ENCODE measurements at places on chromosomes 16 and 17.
A peak's percentile ranks its signal among the peaks of the same experiment; 100 is the strongest.

- no peak for DNase-seq
These were observed 4.5 kb downstream of the ALKBH5 start for GRCh38 chr17:18187821-18188761.

DNA sequence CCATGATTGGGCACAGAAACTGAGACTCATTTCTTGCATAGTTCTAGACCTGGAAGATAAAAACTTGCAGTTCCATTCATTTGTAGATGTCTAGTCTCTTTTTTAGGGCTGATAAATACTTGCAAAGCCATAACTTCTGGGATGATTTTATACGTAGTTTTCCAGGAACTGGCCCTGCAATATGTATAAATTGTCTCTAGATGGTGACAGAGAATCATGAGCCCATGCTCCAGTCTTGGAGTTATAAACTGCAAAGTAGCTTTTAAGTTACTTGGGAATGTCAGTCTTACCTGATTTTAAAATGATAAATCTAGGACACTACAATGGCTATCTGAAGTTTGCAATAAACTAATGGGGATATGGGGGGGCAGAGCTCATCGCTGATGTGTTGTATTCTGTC, 3.0 kb upstream of the ADAMTS18 start:
- no peak for DNase-seq

GRCh38 chr17:81958633-81959342, 2.2 kb downstream of the NOTUM start:
- no peak for DNase-seq

GRCh38 chr17:20280851-20281250, 186.5 kb downstream of the LGALS9B start:
- no peak for DNase-seq

DNA sequence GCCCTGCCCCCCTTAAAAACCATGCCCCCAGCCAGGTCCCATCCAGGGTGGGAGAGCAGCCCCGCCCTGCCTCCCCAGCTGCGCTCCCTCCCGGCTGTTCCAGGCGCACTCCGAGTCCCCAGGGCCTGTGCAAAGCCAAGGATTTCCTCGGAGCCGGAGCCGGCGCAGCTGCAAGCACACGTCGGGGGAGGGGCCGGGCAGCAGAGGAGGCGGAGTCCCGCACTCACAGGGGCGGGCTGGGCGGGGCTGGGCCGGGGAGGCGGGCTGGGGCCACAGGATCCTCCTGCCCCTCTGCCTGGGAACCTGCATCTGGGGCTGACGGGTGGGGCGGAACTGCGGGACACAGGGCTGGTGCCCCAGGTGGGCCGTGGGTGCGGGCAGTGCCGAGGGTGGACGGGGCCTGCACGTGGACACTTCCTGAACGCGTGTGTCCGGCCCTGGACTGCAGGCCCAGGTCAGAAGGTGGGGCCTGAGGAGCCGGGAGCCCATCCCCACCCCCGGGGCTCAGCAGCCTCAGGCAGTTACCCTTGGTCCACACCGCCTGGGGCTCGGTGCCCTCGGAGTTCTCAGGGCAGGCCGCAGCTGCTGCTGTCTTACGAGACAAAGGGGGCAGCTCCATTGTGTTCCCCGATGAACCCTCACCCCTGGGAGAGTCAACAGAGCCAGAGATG, 24.0 kb upstream of the SSTR5 start:
- no peak for DNase-seq

DNA sequence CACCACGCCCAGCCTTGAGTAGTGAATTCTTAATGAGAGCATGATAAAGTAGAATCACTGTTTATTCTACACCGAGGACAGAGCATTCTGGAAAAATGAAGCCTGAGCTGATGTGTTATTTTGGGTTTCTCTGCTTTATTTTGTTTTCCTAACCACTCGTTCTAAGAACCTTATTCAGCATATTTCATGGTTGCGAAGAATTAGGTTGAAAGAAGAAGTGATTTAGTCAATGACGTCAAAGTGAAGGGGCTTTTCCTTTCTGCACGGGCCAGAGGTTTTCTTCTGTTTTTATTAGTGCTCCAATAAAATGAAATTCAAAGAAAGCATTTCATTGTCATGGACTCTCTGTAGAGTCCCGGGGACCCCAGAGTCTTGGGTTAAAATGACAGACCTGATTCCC, 178.5 kb downstream of the MAF start:
- no peak for DNase-seq

DNA sequence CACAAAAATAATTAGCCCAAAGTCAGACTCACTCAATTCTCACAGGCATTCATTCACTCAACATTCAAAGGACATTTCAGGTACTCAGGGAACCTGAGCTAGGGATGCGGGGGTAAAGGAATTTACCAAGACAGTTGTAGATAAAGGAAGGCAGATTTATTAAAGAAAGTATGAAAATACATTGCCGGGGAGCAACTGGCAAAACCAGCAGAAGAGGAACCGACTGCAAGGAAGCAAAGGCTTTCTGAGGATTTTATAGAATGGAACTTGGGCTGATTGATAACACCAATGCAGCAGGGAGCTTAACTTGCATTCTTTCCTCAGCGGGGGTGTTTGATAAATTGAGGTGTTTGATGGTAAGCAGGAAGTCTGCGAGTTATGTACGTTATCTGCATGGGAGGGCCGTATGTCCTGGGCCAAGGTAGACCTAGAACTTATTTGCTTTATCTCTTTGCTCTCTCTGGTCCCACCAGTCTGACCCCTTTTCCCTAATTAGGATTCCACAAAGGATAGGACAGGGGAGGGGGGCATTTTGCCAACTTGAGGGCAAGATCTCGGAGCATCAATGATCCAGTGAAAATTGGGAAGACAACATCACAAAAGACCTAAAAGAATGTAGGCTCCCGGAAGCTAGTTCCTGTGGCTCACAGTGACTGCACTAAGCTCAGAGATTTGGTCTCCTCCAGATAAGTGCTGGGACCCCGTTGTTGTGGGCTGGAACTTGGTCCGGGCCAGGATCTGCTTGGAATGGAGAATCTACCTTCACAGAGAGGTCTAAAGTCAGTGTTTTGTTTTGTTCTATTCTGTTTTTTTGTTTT, 5.8 kb upstream of the MT3 start:
- no peak for DNase-seq

GRCh38 chr16:31000671-31001382, 9.6 kb downstream of the STX1B start:
- DNase-seq = no peak

DNA sequence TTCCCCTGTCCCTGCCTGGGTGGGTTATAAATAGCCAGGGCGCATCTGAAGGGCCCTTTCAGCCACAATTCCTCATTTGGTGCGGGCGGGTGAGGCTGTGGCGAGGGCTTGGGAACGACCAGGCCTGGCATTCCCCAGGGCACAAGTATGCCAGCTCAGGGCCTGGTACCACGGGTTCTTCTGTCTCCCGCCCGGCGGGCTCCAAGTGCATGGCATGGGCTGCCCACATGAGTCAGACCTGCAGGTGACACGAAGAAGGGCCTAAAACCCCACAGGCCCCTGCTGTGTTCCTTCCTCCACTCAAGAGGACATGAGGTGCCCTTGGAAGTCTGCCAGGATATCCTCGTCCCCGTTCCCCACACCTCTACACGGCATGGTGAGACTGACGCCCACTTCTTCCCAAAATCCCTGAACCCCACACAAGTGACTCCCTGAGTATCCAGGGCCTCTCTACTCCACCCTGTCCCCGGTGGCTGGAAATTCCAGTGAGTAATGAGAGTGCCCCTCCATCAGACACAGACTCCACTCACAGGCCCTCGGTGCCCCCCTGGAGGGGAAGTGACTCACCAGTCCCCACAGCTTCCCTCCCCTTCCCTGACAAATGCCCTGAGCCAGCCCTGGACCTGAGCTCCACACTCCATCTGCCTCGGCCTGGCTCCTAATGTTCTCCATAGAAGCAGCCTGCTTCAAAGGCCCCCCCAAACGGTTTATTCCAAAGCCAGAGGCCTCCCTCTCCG, 68.8 kb downstream of the ABR start:
- DNase-seq = no peak

GRCh38 chr17:77504652-77505155, 363.9 kb downstream of the SEC14L1 start:
- DNase-seq = no peak

GRCh38 chr17:30117675-30118081, 1.1 kb downstream of the NSRP1 start:
- peak; percentile 8 for DNase-seq

DNA sequence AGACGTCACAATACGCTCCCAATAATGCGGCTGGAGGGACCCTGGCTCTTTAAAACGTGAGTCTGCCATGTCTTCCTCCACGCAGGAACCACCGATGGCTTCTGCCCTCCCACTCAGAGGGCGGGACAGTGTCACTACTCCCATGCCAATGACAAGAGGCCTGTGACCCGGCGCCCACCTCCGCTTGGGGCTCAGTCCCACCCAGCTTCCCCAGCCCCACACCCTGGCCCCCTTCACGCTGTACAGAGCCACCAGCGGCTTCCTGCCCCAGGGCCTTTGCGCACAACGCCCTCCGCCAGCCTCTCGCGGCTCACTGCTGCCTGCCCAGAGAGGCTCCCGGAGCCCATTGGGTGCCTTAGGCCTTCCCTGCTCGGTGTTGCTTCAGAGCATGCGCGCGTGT, 29.5 kb upstream of the ZNF469 start:
- no peak for DNase-seq

GRCh38 chr17:55420776-55421178, 858 bp downstream of the MMD start:
- DNase-seq = no peak
